ENCODE measurements at places on chromosomes 13 and 19. TPM values are rescaled to one million over a fixed set of nuclear protein-coding genes. Genes with fewer than 3 reads are reported as not detected.

The TRAPPC2B gene
- total RNA-seq: 15.3 TPM

The ZNF726 gene
- 6.2 TPM for total RNA-seq

The TEX29 gene
- total RNA-seq: not detected

The LILRA5 gene
- not detected for total RNA-seq

The CDX2 gene
- not detected for total RNA-seq
